ENCODE measurements at places on chromosomes 2 and 18.
A peak's percentile ranks its signal among the peaks of the same experiment; 100 is the strongest.

DNA sequence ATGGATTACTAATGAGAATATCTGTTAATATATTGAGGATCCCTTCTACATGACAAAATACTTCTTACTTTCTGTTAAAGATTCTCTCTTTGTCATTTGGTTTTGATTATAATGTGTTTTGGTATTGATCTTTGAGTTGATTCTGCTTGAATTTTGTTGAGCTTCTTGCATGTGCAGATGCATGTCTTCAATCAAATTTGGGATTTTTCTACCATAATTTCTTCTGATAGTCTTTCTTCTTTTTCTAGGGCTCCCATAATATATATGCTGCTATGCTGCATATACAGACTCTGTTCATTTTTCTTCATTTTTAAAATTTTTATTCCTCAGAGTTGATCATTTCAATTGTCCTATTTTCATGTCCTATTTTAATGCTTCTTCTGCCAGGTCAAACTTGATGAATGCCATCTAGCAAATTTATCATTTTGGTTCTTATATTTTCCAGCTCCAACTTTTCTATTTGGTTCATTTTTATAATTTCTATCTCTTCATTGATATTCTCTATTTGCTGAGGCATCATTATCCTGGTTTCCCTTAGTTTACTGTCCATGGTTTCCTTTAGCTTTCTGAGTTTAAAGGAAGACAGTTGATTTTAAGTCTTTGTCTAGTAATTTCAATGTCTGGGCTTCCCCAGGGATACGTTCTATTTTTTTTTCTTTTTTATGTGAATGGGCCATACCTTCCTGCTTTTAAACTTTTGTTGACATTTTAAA lies 244.7 kb downstream of the WDPCP start:
- no peak for DNase-seq

- no peak for DNase-seq
These were observed 9.7 kb downstream of the ERMN start for GRCh38 chr2:157315901-157316300.

DNA sequence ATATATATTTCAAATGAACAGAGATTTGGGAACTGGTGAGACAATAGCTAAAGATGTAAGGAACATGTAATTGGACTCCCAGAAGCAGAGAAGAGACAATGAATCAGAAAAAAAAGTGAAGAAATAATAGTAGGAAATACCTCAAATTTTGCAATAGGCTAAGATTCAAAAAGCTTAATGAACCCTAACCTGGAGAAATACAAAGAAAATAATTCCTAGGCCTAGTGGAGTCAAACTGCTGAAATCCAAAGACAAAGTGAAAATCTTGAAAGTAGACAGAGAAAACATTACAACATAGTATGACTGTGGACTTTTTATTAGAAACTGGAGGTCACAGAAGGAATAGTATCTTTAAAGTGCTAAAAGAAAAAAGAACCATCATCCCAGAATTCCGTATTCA lies 76.7 kb downstream of the LAMA3 start:
- DNase-seq, result no peak

GRCh38 chr2:60158262-60158661 lies 395.2 kb downstream of the BCL11A start:
- no peak for DNase-seq

DNA sequence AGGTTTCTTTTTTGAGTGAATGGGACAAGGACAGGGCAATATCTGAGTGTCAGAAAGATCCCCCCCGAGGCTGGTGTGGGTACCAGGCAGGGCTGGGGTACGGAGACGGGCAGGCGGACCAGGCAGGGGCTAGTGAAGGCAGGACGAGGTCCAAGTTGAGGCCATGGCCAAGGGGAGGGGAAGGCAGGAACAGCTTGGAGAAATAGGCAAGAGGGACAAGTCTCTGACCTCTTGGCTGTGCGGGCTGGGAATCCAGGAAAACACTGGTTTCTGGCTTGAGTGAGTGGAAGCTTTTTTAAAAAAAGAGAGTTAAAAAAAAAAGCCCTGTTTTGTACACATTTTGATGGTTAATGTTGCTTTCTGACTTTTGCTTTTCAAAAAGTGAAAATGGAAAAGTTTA lies 30.3 kb downstream of the ASAP2 start:
- DNase-seq, result no peak

DNA sequence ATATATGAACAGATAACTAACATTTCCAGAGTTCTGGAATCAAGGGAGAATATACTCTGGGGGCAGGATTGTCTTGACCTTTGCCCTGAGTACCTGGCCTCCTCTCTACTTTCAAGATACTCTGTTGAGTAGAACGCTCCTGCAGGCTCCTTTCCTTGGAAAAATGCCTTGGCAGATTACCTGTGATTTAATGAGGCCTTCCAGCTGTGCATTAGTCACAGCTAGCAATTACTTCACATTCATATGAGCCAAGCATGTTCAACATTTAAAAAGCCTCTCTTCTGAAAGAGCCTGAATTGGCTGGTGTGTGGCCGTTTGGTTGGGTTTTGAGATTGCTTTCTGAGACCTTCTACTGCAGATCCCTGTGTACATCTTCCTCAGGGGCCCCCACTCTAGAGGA lies 142.2 kb downstream of the PLCL1 start:
- peak; percentile 25 for DNase-seq

GRCh38 chr18:12639990-12640880 lies 17.7 kb downstream of the SPIRE1 start:
- no peak for DNase-seq

DNA sequence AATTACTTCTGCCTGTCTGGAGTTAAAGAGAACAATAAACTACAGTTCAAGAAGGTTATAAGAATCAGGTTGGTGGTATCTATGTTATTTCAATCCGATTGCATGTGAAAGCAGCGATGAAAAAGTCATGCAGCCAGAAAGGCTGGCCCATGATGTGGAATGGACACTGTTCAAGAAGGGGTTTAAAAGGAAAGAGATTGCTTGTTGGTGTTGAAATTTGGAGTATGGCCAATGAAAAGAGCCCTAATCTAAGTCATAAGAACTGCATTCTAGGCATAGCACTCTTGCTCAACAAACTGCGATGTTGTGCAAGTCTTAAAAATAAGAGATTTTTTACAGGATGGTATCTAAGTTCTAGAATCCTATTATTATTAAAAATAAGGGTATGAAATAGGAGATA lies 61.3 kb downstream of the EFEMP1 start:
- no peak for DNase-seq

- no peak for DNase-seq
These were observed 41.4 kb downstream of the FECH start for GRCh38 chr18:57544936-57545660.

DNA sequence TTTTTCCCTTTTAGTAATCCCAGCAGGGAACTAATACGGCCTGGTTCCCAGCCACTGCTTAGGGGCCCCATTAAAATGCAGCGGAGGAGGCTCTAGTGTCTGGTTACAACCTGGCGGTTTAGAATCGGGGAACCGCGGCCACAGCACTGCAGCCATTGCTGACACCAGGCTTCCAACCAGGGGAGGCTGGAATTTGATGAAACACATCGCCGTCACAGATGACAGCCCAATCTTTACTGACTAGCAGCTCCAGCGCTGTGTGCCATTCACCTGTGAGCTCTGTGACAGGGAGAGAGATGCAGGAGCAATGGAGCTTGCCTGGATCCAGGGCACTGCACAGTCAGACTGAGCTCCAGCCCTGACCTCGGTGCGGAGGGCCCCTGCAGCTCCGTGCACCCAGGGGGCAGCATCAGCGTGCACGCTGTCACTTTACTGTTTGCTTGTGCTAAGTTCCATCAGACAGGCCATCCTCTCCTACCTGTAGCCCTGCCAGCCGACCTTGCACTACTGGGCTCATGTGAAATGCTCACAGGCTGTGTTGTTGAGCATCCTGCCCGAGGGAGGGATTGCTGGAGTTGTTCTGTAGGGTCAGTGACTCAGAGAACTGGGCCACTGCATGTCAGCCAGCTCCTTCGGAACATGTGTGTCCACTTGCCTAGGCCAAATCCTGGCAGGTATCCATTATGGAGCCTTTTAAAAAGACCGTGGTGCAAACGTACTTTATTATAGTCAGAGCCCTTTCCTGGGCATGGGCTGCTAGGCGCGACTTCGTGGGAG lies 203.5 kb downstream of the SEPTIN10 start:
- DNase-seq, result no peak

- DNase-seq, result no peak
These were observed 115.1 kb downstream of the LRP2 start for GRCh38 chr2:169247211-169247610.

- DNase-seq, result peak; percentile 16
These were observed 10.2 kb upstream of the CNDP1 start for GRCh38 chr18:74524097-74524496.

DNA sequence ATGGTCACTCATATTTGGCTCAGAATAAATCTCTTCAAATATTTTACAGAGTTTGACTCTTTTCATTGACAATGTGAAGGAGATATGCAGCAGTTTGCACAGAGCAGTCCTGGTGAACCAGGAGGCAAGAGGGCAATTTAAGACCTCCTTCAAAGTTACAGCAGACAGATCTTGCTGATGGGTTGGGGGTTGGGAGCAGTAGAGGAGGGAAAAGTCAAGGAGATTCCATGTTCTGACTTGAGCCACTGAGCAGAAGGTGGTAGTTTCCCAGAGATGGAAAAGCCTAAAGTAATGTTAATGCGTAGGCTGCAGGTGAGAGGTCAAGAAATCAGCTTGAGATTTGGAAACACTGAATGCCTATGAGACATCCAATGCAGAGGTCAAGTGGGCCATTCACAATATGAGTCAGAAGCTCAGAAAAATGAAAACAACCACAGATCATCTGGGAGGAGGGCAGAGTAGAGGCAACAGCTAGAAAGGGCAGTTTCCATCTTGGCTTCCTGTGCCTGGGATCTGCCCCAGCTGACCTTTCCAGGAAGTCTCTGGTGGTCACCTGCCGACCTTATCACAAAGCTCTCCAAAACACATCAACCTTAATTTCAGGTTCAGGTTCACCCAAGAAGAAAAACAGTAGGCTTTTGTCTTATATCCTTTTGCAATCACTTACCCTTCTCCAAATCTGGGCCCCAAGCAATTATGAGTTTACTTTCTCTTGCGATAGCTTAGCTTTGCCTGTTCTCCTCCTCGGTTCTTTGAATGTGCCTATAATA lies 197.5 kb upstream of the ARL4C start:
- no peak for DNase-seq

- peak; percentile 13 for DNase-seq
These were observed 45.7 kb upstream of the SNED1 start for GRCh38 chr2:240952496-240953246.

DNA sequence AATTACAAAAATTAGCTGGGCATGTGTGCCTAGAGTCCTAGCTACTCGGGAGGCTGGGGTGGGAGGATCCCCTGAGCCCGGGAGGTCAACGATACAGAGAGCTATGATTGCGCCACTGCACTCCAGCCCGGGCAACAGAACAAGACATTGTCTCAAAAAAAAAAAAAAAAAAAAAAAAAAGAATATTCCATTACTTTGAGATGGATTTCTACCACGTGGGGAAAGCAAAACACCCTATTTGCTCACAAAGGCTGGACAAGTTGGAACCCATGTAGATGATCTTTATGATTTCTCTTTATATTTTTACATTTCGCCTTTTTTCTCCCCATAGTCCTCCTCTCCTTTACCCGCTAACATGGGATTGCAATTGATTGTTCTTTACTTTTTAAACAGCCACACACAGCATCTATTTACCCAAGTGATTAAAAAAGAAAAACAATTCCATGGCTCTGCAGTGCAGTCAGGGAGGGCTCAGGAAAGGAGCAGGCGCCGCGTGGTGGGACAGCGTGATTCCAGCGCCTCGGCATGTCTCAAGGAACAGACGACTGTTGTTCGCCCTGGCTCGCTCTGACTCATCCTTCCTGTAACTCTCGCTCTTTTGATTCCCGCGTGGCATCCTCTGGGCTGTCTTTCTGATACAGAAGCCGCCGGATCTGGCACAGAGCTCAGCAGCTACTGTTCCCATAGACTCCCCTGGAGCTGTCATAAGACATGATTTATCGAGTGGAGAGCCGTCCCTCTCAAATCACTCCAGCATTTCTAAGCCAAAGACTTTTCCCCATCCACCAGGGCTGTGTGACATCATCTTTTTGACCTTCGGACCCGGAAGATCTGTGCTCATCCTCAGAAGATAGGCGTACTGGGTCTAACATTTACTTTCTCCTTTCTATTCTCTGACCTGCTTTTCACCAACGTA lies 230.4 kb upstream of the AGAP1 start:
- peak; percentile 86 for DNase-seq

- no peak for DNase-seq
These were observed 85.2 kb downstream of the EML4 start for GRCh38 chr2:42254186-42254895.

DNA sequence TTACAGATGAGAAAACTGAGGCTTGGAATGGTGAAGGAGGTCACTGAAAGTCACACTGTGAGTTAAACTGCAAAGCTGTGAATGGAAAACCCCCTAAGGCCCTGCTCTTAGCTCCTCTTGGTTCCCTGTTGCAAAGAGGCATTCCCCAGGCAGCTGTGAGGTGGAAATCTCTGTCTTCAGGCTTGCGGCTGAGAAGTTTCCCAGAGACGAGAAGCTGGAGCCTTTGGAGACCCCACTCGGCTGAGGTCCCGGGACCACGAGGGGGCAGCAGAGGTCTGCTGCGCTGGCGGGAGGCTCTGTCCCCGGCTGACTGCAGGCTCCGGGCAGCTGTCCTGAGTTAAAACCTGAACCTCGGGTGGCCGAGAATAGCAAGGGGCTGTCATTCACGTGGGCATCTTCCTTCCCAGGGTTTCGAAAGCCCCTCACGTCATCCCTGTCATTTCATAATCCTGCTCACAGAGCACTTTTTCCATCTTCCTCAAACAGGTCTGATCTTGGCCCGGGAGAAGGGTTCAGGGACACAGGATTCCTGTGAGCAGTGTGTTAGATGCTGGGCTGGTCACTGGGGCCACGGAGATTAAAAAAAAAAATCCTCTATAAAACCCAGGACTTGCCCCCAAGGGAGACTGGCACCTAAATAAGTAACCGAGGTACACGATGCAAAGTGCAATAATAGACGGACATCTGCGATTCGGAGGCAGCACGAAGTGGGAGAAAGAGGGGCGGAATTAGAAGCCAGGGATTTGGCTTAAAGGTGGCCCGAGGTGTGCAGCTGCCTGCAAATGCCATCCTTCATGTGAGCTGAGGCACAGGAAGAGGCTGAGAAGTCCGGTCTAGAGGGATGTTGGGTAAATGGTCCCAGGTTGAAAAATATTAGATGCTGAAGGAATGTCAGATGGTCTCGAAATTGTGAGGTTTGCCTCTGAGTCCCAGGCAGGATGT lies 24.6 kb upstream of the ATOH8 start:
- DNase-seq, result peak; percentile 93

DNA sequence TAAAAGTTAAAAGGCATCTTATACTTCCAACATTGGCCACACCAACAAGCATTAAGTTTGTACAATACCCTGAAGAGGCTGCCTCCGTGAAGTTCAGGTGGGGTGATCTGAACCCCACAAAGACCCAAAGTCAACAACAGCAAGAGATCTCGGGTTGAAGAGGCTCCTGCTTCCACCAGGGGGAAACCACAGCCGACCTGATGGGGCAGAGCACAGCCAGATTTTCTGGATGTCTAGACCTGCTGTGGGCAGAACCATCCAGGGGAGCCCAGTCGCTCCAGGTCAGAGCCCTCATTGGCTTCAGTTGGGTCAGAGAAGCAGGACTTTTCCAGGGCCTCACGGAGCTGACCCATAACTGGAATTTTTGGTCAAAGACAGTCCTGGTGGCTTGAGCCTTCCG lies 66.5 kb upstream of the ACKR3 start:
- DNase-seq, result no peak

Data from femur (tissue), 1 donor.